ENCODE measurements at places on chromosomes 4 and X. TPM values are rescaled to one million over a fixed set of nuclear protein-coding genes. Genes with fewer than 3 reads are reported as not detected.

The LRP2BP gene
- total RNA-seq, result 9.7 TPM

The TREX2 gene
- 0.27 TPM for total RNA-seq

The GLUD2 gene
- total RNA-seq, result 3.7 TPM

The NAP1L2 gene
- 16.2 TPM for total RNA-seq

The FGF2 gene
- total RNA-seq, result 26.3 TPM

The S100P gene
- total RNA-seq, result 0.27 TPM

The ARSJ gene
- total RNA-seq, result 6.1 TPM

The PAGE3 gene
- not detected for total RNA-seq

The GABRG1 gene
- total RNA-seq, result 4.1 TPM

The RASSF6 gene
- 4.2 TPM for total RNA-seq

The PTPN13 gene
- 248 TPM for total RNA-seq

Data from camera-type eye (tissue), 1 donor.